GM23338 (cell line): ENCODE measurements at places on chromosomes 3 and 15.

DNA sequence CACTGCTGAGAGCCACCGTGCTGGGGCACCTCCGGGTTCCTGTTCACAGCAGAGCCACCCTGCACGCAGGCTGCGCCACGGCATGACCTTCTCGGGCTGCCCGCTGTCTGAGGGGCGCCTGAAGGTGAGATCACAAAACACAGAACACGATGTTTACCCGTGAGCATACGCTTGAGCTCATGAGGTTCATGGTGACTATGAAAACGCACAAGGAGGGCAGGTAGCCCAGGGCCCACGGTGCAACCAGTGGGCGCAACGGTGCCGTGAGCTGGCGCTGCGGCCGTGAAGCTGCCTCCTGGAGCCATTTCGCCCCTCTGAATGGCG, 36.1 kb downstream of the KLHL25 start:
- DNase-seq: no peak

DNA sequence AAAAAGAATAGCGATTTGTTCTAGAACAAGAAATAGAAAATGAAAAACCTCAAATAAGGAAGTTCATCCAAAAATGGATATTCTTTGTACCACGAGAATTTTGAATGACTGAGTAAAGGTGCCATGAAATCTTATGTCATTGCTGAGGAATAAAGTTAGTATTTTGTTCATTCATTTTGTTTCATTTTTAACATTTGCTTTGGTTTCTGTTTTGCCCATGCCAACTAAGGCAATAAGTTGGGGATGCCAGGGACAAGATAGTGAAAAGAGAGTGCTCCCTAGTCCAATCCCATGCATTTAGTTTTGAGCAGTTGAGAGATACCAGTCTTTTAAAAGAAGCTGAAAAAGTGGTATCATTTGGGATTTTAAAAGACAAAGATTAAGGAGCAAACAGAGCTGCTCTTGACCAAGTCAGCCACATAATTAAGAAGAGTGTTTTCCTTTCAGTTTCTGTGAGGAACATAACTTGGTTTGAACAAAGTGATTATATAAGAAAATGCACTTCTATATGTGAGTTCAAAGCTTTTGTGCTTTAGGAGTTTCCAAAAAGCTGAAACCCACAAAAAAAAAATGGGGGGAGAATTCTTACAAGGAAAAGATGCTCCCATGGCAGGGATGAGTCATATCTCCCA, 201.4 kb downstream of the PLOD2 start:
- DNase-seq: no peak

GRCh38 chr3:128408693-128409623, 57.7 kb downstream of the DNAJB8 start:
- peak; percentile 63 for DNase-seq

DNA sequence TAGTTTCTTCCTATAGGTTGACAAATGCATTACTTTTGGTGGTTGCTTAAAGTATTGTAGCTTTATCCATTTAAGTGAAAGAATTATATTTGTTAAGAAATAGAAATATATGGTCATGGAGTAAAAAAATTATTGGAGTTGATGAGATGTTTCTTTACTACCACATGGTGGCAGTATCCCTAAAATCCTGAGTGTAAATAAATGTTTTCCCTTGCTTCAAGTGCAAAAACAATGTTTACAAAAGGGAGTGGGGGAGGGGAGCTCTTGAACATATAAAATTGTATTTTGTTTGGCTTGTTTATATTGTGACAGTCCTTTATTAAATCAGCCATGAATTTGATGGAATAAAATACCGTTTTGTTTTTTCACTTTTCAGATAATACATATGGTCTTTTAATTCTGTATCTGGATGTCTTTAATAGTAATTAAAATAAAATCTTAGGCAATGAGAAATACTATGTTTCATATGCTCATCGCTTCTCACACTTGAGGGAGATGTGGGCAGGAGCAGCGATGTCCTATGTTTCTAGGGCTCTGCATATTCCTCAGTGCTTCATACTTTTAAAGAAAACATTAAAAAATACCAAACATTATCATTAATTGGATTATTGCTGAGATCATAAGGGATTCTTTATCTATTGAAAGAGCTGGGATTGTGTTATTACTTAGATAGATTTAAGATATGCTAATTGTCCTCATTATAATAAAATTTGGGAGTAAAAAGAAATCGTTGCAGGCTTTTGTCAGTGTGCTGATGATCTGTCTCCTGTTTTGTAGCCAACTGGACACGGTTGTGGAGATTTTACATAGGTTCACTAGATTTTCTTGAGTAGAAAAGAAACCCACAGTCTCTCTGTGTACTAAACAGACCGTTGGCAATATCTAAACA, 349.7 kb downstream of the TUSC7 start:
- DNase-seq: peak; percentile 85

GRCh38 chr15:87755226-87755625, 501.3 kb downstream of the NTRK3 start:
- no peak for DNase-seq

- DNase-seq: peak; percentile 49
Observed at GRCh38 chr15:49895347-49896223, 223.4 kb downstream of the ATP8B4 start.
